ENCODE measurements at places on chromosomes 3 and 15.

DNA sequence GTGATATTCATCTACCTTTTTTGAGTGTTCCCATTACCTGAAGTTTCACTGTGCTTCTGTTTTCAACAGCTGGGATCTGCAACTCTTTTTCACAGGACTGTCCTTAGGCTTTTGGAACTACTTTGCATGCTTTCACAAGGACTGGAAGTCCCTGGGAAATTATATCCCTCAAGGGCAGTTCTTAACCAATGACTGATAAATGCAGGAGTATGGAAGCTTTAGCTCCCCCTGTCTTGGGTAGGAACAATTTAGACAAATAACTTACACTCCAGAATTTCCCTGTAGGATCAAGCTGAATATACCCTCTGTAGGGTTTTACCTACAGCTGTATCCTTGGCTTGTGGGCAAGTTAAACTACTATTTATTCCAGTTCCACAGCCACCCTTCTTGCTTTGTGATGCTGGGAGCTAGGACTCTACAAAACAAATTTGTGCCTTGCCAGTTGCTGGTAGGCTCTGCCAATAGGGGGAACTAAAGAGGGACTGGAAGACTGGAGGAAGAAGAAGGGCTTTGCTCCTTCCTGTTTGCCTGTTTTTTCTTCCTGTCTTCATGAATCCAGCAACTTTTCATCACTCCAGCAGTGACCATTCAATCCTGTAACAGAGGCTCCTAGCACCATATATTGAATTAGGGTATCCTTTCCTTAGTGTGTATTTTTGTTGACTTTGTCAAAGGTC is 6.8 kb upstream of the ZNF280D start:
- DNase-seq, result no peak

DNA sequence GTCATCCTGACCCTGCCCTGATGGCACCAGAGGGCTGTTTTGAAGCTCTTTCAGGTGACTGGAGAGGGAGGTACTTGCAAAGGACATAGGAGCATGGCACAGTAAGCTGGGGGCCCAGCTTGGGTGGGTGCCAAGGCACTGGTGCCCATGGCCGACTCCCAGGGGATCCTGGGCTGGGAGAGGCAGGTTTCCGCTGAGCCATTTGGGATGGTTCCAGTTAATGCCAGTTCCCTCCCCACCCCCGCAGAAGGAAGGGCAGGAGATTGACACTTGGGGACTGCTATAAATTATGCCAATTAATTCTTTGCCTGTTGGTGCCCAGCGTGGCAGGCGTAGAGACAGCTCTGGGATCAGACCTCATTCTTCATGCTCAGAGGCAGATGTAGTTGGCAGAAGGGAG is 26.1 kb downstream of the CD276 start:
- no peak for DNase-seq

DNA sequence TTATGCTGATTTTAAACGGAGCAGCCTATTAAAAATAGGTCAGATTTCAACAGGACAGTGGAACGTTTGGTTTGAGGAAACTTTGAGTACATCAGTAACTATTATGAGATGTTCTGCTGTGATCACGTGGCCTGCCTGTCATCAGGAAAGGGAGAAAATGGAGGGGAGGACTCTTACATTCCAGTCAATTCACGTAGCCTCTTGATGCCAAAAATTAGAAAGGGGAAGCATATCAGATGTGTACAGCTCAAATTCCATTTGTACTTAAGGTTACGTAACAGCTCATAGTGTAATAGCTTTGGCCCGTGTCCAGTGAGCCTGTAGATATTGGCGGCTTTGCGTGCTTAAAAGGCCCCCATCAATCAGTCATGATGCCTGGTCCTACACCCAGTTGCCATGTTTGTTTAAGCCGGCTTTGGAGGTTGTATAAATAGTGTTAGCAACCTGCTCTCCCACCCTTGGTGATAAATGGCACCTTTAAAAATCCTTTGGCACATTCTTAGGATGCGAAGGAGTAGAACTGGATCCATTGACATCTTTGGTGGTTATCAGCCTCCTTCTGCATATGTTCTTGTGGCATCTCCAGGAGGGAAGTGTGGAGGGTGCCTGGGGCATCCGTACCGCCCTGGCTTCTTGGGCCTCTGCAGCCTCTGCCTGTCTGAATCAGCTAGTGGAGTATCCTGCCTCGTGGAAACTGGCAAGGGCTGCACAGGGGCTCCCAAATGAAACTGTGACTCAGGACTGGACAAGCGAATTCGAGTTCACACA is 163.9 kb downstream of the THSD4 start:
- peak; percentile 85 for DNase-seq

DNA sequence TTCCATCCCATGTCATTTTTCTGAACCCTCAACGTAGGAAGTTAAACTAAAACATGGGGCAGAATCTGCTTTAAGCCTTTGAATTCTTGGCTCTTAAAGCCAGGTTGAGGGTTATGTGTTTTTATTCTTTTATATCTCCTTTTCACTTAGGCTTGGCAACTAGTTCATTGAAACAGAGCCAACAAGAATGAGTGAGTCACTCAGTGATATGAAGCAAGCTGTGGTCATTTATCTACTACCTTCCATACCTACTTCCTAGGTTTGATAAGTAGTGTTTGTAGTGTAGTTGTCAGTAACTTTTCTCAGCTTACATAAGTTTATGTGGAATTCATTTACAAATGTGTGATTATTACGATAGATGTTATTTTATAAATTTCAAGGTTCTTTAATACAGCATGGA is 67.4 kb downstream of the SNRPN start:
- DNase-seq, result no peak

DNA sequence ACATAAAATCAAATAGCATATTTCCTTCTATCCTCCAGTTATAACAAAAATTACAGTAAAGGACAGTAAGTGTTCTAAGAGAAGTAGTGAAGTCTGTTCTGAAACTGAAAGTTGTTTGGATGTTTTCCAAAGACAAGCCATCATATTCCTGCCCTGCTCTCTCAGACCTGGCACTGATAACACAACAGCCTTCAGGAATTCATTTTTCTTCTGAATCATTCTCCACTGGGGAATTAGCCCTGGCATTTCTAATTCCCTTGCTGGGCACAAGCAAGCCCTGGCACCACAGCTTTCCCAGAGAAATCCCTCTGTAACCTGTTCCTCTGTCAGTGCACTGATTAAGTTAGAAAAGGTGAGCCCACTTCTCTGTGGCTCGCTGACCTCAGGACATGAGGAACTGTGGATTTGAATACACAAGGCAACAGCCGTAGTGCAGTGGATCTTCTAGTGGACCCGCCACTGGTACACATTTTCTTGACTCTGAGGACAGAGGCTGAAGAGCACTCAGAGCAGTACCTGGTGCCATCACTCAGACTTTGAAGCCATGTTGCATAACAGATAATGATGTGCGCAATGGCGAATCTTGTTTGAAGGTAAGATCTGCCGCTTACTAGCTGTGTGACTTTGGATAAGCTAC is 61.6 kb downstream of the WWTR1 start:
- DNase-seq, result no peak

DNA sequence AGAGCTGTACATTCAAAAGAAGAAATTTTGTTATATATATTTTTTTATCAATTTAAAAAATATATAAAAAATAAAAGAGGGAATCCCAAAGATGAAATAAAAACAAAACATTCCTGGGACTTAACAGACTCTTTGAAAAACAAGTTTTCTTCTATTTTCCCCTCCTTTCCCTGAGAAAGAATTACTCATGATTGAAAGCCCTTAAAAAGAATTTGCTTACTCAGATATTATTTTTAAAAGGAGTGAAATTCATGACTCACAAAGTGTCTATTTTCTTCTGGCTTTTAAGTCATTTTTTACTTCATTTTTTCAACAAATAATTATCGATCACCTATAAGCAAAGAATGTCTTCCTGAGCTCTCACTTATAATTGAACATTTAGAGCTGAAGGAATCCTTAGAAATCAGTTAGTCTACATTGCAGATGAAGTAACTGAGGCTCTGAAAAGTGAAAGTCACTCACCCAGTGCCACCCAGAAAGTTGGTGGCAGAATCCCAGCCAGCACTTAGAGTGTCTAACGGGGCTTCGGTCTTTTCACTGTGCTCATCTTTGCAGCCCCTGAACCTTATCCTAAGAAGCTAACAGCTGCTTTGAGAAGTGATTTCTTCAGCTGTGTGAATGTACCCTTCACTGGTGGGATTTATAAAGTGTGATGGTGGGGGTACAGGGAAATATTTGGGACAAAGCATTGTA is 42.5 kb upstream of the NUDT16 start:
- no peak for DNase-seq

DNA sequence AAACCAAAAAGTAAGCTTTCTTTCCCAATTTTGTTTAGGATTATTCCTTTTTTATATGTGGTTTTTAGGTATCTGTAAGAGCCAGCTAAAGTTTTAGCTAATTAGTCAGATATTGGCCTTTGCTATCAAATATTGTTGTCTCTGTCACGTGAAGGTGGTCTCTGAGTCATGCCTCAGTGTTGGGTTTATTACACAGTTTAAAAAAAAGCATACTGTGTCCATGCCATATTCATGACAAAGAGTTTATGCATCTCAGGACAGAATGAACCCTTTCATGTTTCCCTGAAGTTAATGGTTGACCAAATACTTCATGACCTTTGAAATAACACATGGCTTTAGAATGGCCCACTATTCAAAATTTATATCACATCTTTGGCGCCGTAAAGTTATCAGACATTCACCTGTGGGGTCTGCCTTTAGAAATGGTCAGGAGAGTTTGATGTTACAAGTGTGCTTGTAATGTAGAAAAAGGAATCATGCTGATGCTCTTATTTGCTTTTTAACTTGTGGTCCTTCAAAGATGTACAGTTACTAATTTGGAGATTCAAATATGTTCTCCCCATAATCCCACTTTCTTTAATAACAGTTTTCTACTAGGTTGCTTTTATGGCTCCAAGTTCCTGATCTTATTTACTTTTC is 101.5 kb downstream of the MYRIP start:
- DNase-seq, result no peak
